ENCODE measurements at places on chromosomes 7 and 10. TPM values are rescaled to one million over a fixed set of nuclear protein-coding genes. Genes with fewer than 3 reads are reported as not detected.

AOC1 gene
- 4.7 TPM for total RNA-seq

CTAGE6 gene
- total RNA-seq: 0.07 TPM

AASS gene
- 41.9 TPM for total RNA-seq

TMEM236 gene
- total RNA-seq: 1.4 TPM

UBE2H gene
- total RNA-seq: 73.4 TPM

CDH23 gene
- 0.30 TPM for total RNA-seq

NPY gene
- total RNA-seq: 6.3 TPM

- DNase-seq: no peak
- H3K36me3 ChIP-seq: no peaks in the 10 kb centered on the region
- H3K4me3 ChIP-seq: no peak overlapping the region
- H3K4me1 ChIP-seq: peaks cover 25% of the 10 kb centered on the region
These were observed 164.0 kb downstream of the FANK1 start for GRCh38 chr10:126060261-126060931.

DNA sequence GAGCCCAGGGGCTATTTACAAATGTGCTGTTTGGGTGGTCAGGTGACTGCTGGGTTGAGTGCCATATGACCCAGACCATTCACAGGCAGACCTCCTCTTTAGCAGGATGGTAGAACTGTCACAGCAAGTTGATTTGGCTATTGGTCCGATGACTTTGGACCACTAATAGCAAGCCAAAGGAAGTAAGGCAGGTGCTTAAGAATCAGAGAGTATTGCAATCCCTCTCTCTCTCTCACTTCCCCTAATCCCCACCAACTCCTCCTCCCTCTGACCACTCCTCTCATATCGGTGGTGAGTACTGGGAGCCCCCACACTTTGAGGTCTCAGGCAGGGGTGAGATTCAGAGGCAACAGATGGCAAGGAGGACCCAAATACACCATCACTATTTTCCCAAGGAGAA lies 165.3 kb downstream of the TRIL start:
- no peaks in the 10 kb centered on the region for H3K4me1 ChIP-seq
- no peak overlapping the region for H3K4me3 ChIP-seq
- no peak for DNase-seq
- no peak overlapping the region for H3K27ac ChIP-seq

GRCh38 chr7:97771576-97771975 lies 39.7 kb downstream of the TAC1 start:
- DNase-seq: no peak
- H3K27me3 ChIP-seq: no peaks in the 10 kb centered on the region
- no peaks in the 10 kb centered on the region for H3K4me1 ChIP-seq
- no peaks in the 10 kb centered on the region for H3K36me3 ChIP-seq
- H3K27ac ChIP-seq: peak overlapping the region; percentile 63
- no peak overlapping the region for H3K4me3 ChIP-seq

GRCh38 chr7:114856625-114857024 lies 65.3 kb upstream of the MDFIC start:
- DNase-seq: no peak
- no peaks in the 10 kb centered on the region for H3K36me3 ChIP-seq
- H3K4me3 ChIP-seq: no peak overlapping the region
- H3K4me1 ChIP-seq: no peaks in the 10 kb centered on the region

DNA sequence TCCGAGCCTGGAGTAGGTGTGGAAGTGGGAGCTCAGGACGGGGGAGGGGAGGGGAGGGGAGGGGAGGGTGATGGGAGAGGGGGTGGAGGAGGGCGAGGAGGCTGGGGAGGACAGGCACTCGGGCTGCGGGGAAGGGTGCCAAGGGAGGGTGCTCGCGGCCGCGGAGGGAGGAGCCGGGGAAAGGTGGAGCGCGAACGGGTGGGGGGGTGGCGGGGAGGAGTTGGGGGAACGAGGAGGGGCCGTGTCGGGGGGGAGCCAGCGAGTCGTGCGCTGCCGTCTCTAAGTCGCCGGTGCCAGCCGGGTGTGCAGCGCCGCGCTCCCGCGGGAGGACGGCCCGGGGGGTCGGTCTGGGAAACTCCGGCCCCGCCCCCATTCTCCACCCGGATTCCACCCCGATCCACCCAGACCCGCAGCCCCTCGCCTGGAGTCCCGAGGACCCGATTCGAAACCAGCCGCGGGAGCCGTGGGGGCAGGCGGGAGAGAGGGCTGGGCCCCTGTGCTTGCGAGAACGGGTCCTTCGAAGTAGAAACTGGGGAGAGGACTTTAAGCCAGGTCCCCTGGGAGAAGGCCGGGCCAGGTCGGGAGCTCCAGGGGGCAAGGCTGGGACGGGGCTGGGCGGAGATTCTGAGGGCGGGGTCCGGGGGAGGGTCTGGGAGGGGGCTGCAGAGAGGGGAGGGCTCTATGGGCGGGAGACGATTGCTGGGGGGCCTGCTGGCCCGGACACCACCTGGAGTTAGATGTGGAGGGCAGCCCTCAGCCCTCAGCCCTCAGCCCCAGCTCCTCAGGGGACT lies at the start of gene ZNF467:
Gene ZNF467, minus strand, starts transcription at position 143 of the 791 bp plus-strand sequence. CDS start 2,556 bp downstream, outside the sequence.
- peaks cover 16% of the 10 kb centered on the region for H3K4me1 ChIP-seq
- peak within 1 kb of the TSS; percentile 72 for H3K27ac ChIP-seq
- peak; percentile 75 for DNase-seq
- H3K36me3 ChIP-seq: no peaks in the 10 kb centered on the region
- H3K4me3 ChIP-seq: peak within 1 kb of the TSS; percentile 97

DNA sequence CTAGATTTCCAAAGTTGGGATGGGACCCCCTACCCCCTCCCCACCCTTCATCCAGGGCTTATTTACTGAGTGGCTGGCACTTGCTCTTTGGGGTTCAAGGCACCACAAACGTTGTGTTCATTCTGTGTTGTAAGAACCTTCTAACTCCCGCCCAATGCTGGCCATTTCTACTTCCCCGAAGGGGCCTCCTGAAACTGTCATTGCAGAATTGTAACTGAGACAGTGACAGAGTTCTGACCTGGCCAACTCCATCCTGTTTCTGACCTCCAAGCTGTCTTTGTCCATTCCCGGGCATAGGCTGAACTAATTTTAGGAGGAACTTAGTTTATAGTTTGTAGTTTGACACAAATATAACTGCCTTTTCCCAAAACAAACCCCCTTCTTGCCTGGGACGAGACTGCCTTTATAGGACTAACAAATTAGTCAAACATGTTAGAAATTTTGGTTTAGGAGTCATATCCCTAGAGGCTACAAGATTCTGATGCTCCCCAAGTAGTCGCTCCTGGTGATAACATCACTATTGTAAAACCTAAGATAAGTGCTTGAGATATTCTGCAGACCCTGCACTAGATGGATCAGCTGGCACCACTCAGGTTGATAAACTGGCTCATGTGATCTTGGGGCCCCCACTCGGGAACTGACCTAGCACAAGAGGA lies 34.8 kb upstream of the ZMIZ2 start:
- no peak for DNase-seq
- H3K4me1 ChIP-seq: peaks cover 10% of the 10 kb centered on the region
- no peaks in the 10 kb centered on the region for H3K36me3 ChIP-seq
- H3K27ac ChIP-seq: no peak overlapping the region

GRCh38 chr10:12010353-12010752 lies 32.3 kb downstream of the UPF2 start:
- H3K27ac ChIP-seq: no peak overlapping the region
- no peak for DNase-seq

- H3K27me3 ChIP-seq: no peaks in the 10 kb centered on the region
- H3K4me3 ChIP-seq: no peak overlapping the region
- no peaks in the 10 kb centered on the region for H3K36me3 ChIP-seq
- DNase-seq: no peak
These were observed 465.6 kb upstream of the IGFBP3 start for GRCh38 chr7:46386428-46387399.

Data from hepatocyte (in vitro differentiated cells).